ENCODE measurements at places on chromosomes 11 and 22. TPM values are rescaled to one million over a fixed set of nuclear protein-coding genes. Genes with fewer than 3 reads are reported as not detected.

The LDHAL6A gene
- total RNA-seq: not detected

The TBX10 gene
- total RNA-seq: not detected

The P4HA3 gene
- total RNA-seq: 3.1 TPM

The HOATZ gene
- not detected for total RNA-seq

The CASP5 gene
- not detected for total RNA-seq

The HEPN1 gene
- not detected for total RNA-seq

The SLC35C1 gene
- total RNA-seq: 13.7 TPM

The LPXN gene
- total RNA-seq: 7.9 TPM

All from smooth muscle cell of trachea (primary cell).